AG20443 (cell line): ENCODE measurements at places on chromosomes 4 and X.

DNA sequence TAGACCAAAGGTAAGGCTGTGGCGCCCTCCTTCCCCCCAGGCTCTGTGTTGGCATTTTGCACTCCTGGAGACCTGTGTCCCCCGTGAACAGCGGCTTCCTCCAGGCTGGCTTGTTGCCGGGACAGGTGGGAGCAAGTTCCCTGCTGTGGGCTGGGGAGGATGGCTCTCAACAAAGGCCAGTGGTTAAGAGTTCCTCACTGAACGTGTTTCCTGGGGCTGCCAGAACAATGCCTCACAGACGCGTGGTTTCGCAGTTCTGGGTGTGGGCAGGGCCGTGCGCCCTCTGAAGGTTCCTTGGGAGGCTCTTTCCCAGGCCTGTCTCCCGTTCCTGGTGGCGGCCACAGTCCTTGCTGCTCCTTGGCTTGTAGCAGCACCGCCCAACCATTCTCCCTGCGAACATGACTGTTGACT lies 33.4 kb downstream of the NELFA start:
- no peak for DNase-seq

- DNase-seq, result peak; percentile 20
Observed at GRCh38 chrX:40524423-40524822, 56.3 kb upstream of the ATP6AP2 start.

DNA sequence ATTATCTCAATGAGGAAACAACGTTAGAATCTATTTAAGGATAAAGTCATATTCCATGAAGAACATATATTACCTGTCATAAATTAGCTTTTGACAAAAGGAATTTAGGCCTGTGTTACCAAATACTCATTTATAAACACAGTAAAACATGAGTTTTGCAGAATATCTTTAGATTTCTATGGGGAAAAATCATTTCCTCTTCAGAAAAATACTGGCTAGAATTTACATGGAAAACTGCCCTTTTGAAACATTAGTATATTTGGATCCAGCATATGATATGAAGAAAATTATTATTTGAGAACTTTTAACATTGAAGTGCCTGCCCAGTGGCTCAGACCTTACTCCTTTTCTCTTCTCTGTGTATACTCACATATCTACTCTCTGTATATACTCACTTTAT lies 131.4 kb upstream of the NEIL3 start:
- no peak for DNase-seq

- no peak for DNase-seq
Observed at GRCh38 chr4:54823616-54824015, 165.9 kb downstream of the KIT start.

DNA sequence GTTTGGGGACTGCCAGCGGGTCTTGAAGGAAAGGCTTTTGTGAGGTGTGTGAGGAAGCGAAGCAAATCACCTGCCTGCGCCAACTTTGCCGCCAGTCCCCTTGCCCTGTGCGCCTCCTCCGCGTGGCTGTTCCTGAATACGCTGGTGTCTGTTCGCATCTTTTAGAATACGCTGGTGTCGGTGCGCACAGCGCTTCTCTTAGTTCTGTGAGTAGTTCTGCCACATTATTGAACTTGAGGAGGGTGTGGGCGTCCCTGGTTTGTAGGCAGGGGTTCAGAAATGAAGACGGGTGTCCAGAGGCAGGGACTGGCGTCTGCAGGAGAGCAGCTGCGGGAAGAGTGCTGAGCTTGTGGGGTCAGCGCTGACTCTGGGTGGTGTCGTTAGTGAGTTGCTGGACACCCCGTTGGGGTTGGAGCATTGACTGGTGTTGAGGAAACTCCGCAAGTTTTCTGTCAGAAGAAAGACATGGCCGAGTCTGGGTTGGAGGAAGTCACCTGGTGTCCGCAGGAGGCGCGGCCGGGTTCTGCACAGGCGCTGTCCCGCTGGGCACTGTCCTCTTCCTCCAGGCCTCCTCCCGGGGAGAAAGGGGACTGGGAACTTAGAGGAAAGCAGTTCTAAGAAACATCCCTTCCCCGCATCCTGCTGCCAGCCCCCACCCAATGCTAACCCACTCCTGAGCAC lies 930 bp downstream of the ZNF718 start:
- peak; percentile 43 for DNase-seq

DNA sequence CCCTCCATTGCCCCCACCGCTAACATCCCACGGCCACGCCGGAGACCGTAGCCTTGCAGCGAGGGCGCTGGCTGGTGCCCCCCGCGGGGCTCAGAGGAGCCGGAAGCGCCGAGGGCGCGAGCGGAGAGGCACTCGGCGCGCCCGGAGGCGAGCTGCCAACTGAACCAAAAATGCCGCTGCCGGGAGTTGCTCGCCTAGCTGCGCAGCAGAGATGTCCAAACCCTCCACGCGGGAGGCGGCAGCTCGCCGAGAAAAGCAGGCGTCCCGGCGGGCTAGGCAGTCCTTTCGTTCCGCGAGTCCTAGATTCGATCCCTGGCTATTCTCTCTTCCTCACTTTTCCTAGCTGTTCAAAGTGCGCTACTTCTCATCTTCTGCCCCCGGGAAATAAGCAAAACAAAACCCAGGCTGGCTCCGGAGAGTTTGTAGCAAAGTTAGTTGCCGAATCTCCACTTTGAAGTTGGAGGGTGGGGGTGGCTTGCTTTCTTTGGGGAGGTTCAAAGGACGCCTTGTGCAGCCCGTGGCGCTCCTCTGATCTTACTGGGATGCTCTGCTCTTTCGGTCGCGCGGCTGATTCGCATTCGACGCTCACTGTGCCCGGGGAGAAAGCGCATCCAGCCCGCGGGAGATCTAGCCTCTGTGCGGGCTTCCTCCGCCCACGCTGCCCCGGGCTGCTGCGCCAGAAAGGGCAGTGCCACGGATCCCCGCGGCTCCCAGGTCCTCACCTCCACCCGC lies 723 bp downstream of the NKX6-1 start:
- DNase-seq, result peak; percentile 67

- DNase-seq, result no peak
Observed at GRCh38 chr4:142983065-142983464, 137.0 kb upstream of the INPP4B start.

DNA sequence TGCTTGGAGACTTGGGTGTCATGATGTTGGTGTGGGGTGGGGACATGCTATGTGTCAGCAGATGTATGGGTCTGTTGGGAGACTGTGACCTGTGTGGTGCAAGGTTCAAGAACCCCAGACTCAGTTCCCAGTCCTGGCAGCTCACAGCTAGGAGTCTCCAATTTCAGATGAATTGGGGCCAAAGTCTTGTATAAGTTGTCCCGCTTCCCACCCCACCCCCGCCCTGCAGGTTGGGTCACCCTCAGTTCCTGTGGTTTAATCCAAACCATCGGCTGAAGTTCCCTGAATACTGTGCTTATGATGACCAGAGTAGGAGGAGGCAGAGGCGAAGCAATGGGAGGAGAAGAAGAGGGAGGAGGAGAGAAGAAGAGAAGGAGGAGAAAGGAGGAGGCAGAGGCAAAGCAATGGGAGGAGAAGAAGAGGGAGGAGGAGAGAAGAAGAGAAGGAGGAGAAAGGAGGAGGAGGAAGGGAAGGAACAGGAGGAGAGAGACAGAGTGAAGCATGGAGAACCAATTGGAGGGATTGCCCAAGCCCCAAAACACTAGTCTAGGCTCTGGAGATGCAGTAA lies 112.6 kb downstream of the EFNB1 start:
- DNase-seq, result no peak
